HS-27A (cell line): ENCODE measurements at places on chromosomes 13 and 19.

GRCh38 chr13:92354583-92354982, 872.0 kb upstream of the GPC6 start:
- no peak for DNase-seq

DNA sequence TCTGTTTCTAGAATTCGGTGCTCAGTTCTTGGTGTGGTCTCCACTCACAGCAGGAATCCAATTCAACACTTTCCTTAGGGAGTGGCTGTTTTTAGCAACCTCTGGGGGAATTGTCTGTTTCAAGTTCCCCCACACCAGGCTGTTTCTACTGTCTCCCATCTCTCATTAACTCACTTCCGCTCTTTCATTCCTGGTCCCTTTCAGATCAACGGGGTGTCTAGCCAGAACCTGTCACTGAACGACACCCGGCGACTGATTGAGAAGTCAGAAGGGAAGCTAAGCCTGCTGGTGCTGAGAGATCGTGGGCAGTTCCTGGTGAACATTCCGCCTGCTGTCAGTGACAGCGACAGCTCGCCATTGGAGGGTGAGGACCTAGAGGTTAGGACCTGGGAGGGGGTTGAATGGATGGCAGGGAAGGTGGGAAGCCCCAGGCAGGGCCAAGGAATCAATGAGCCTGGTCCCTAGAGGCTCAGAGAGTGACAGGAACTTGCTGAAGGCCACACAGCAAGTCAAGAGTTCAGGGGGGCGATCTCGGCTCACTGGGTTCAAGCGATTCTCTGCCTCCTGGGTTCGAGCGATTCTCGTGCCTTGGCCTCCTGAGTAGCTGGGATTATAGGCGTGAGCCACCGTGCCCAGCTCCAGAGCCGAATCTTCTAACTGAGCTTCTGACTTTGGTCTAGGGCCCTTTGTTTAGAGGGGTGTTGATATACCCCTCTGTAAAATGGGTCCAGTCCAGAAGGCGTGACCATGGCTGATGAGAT, 25.5 kb downstream of the TJP3 start:
- no peak for DNase-seq

GRCh38 chr19:18700501-18701249, 17.2 kb downstream of the CRTC1 start:
- DNase-seq: no peak

GRCh38 chr19:8561075-8561764, 16.0 kb downstream of the MYO1F start:
- no peak for DNase-seq

DNA sequence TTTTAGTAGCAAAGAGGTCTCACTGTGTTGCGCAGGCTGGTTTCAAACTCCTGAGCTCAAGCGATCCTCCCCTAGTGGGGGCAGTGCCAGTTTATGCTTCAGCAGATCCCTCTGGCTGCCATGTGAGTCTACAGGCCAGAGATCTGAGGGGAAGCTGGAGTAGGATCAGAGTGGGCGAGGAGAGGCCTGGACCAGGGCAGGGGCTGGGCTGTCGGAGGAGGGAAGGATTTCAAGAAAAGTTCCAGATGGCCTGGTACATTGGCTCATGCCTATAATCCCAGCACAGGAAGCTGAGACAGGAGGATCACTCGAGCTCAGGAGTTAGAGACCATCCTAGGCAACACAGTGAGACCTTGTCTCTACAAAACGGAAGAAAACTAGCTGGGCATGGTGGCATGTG, 9.8 kb downstream of the DHX34 start:
- no peak for DNase-seq

DNA sequence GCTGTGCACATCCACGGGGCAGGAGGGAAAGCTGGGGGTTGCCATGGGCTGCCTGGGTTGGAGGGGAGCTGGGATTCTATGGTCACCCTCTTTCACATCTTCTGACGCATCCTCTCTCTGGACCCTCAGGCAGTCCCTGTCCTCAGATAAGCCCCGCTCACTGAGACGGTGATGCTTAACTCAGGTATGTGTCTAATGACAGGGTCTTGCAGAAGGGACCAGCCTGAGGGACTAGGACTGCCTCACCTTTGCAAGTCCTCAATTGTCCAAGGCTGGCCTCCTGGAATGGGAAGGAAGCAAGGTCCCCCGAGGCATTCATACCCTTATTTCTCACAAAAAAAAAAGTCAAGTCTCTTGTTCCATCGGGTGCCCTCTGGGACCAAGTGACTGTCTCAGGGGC, 37.7 kb upstream of the CCNE1 start:
- no peak for DNase-seq

DNA sequence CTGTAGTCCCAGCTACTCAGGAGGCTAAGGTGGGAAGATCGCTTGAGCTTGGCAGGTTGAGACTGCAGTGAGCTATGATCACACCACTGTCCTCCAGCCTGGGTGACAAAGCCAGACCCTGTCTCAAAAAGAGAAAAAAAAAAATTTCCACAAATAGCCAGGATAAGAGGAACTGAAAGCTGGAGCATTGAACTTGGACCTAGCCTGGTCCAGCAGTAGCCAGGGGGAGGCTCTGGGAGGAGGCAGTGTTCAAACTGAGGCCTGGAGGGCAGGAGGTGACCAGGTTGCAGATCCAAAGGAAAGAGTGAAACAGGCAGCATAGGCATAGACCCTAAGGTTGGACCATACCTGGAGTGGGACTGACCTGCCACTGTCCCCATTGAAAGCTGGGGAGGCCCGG, 26.9 kb upstream of the PIK3R2 start:
- no peak for DNase-seq

DNA sequence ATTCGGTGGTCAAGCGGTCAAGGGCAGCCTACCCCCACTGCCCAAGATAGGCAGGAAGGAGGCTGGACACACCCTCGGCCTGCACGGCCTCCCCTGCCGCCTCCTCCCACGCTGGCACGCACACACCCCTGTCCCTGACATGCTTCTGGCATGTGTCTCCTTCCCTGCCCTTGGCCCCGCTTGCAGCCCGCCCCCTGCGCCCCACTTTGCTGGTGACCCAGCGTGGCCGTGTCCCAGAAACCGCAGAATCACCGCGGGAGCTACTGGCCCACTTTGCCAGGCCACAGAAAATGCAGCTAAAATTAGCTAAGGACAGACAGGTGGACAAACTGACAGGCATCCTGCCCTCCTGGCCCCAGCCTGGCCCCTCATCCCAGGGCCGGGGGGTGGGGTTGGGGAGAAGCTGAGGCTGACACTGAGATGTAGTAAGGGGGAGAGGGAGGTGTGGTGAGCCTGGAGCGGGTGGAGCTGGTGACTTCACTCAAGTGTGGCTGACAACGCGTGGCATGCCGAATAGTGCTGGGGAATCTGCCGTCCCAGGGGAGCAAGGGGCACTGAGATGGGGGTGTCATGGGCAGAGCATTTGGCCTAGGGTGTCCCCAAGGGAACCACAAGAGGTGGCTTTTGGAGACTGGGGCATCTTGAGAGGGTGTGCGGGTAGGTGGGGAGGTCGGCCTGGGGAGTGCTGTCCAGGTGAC, 2.4 kb downstream of the SHANK1 start:
- no peak for DNase-seq

DNA sequence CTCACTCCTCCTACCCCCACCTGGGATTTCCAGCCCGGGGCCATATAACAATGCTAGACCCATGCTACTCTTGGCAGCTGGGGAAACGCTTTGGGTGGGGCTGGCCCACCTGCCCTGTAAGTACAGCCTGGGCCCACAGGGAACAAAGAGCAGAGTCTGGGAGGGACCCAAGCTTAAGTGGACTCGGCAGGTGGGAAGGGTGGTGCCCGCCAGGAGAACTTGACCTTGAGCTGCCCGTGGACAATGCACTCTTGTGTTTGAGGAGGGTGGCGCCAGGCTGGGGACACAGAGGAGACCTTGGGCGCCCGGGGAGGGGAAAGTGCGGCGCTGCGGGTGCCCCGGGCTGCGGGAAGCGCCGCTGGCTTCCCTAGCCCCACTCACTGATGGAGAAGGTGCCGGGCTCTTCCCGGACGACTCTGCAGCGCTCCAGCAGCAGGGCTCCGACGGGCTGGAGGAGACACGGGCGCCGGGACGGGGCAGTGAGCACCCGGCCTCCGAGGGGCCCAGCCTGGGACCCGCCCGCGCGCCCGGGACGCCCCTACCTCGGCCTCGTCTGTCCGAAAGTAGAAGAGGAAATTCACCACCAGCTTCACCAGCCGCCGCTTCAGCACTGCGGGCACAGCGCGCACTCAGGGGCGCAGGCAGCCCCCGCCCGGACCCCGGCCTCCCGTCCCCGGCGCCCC, 607 bp downstream of the PLEKHJ1 start:
- no peak for DNase-seq

- no peak for DNase-seq
These were observed 8.9 kb downstream of the PINLYP start for GRCh38 chr19:43584484-43584883.

DNA sequence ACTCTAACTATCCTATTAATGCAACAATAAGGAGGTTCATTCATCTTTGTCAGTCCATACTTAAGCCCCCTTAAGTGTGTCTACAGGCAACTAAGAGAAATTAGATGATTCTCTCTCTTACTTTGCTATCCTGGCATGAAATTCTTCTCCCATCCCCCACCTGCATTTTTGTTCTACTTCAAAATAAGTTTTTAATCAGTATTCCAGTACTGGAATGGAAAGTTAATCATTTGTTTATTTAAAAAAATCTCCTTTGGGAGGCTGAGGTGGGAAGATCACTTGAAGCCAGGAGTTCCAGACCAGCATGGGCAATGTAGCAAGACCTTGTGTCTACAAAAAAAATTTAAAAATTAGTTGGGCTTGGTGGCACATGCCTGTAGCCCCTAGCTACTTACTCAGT, 222.1 kb downstream of the MZT1 start:
- no peak for DNase-seq

DNA sequence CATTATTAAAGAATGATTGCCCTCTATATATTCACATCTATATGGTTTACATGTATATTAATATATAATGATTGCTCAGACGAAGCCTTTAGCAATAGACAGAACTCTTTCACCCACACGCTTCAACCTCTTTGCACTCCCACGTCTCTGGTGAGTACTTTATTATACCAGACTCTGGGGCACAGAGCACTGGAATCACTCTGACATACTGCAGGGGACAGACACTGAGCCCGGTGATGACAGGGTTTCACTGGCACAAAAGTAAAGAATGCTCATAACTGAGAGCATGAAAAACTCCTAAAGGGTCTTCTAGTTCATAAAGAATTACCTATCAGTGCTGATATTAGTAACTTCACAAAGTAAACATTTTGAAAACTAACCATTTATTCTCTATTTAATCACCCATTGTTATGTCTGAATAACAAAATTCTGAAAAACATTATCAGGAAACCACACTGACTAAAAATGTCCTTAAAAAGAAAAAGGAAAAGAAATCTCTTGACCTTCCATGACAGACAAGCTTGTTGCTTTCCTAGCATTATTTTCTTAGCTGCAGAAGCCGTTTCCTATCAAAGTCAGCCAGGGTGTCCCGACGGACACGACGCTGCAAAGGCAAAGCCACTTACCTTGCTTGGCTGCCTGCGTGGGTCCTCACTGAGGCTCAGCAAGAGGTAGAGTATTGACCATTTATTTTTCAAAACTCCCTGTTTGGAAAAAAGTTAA, 29.1 kb downstream of the TUBGCP3 start:
- DNase-seq: no peak

GRCh38 chr13:97111756-97112155, 110.4 kb upstream of the MBNL2 start:
- no peak for DNase-seq

DNA sequence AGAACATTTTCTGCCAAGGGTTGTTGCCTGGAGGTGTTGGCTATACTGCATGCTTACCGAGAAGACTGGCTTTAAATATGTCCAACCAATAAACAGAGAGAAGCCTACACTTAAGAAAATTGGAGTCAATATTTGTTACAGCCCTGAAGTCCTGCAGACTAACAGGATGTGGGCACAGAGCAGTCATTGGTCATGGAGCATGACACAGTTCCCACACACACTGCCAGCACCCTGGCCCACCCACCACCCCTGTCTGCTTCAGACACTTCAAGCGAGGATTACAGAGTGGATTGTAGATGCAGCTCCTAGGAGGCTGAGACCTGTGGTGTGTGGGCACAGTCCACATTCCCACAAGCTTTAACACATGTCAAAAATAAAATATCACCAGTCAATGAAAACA, 21.0 kb upstream of the SERP2 start:
- DNase-seq: no peak

DNA sequence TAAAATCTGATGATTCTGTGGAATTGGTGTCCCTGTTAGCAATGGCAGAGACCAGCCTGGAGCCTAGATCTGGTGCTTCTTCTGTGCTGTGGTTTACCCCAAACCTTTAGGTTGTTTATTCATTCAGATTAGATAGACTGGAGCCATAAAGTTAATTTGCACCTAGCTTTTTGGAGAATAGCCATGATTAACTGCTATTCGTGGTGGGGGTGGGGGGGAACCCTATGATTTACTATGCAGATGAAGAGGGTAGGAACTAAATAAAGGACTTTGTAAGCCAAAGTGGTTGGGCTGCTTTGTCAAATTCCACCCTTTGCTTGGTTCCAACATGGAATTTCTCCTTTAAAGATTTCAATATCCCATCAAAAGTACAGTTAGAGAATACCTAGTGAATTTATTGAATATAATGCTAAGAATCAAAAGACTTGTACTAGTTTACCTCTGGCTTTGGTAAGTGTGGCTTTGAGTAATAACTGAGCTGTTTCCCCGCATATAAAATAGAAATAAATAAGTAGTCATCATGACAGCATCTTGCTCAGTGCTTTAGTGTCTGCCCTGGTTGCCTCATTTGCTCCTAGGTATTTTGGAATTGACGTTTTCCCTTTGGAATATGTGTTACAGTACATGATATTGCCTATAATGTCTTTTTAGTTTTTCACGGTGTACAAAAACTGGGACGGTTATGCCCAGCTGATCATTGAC, 27.6 kb downstream of the SKA3 start:
- no peak for DNase-seq

DNA sequence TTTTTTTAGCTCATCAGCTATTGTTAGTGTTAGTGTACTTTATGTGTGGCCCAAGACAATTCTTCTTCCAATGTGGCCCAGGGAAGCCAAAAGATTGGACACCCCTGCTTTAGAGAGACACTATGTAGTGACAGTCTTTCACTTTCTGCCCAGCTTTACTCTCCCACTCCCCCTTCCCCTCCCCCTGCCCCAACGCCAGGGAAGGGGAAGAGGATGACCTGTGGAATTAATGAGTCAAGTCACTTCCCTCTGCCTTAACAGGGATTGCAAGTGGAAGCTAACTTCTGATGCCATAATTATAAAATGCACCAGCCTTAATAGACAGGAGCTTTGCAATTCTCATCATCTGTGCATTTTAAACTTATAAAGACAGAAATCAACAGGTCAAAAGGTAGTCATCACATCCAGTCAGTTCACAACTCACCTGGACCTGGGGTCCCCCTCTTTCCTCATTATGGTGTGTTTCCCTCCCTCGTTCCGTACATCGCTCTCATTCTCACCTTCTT, 1.6 kb downstream of the ZNF415 start:
- DNase-seq: no peak

- no peak for DNase-seq
These were observed 56.1 kb downstream of the LRCH1 start for GRCh38 chr13:46609052-46609451.

- DNase-seq: no peak
These were observed 5.0 kb upstream of the KLK8 start for GRCh38 chr19:51006406-51006805.

GRCh38 chr13:51154029-51154555, 43.0 kb upstream of the C13orf42 start:
- no peak for DNase-seq
